Cardiac atrium fibroblast (primary cell): ENCODE measurements at places on chromosomes 7 and 10. TPM values are rescaled to one million over a fixed set of nuclear protein-coding genes. Genes with fewer than 3 reads are reported as not detected.

The OPALIN gene
- total RNA-seq, result not detected in 2 replicates

The PLEKHS1 gene
- not detected in 2 replicates for total RNA-seq

The RSPH10B2 gene
- total RNA-seq, result not detected in 2 replicates

The CPN1 gene
- total RNA-seq, result not detected in 2 replicates

The ECHDC3 gene
- 21.5 and 22.0 TPM in 2 replicates for total RNA-seq

The VGF gene
- 0.18 and 0.65 TPM in 2 replicates for total RNA-seq

The TAF5 gene
- total RNA-seq, result 1.6 and 4.5 TPM in 2 replicates

The PPP1R17 gene
- total RNA-seq, result not detected in 2 replicates
